ENCODE measurements at places on chromosomes 13 and 19. TPM values are rescaled to one million over a fixed set of nuclear protein-coding genes. Genes with fewer than 3 reads are reported as not detected.

GRCh38 chr19:58034477-58034793 lies 610 bp downstream of the ZSCAN1 start:
- peak overlapping the region; percentile 64 for H3K4me3 ChIP-seq
- no peak overlapping the region for H3K27ac ChIP-seq
- H3K27me3 ChIP-seq, result no peaks in the 10 kb centered on the region
- no peak for DNase-seq

DNA sequence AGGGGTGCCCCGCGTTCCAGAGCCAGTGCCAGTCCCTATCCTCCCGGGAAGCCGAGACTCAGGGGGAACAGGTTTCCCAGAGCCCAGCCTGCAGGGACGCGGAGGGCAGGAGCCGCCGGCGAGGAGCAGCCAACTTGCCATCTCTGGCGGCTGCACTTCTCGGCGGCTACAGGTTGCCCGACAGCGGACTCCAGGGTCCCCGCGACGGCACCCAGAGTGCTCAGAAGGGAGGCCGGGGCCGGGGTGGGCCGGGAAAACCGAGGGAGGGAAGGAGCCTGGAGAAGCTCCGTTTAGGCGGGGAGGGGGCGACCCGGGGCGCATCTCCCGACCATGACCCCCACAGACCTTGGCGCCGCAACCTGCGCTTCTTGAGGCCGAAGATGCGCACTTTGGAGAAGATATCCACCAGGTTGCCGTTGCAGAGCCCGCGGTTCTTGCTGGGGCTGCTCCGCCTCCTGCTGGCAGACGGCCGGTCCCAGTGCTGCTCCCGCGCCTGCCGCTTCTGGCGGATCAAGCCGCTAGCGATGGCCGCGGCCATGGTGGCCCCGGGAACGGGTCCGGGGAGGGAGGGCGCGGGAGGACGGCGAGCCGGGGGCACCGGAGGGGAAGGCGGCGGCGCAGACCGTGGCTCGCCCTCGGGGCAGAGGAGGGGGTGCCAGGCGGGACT lies 463.8 kb downstream of the ITGBL1 start:
- peak; percentile 40 for DNase-seq
- H3K4me3 ChIP-seq, result peak overlapping the region; percentile 42
- H3K27ac ChIP-seq, result no peak overlapping the region
- peaks cover 58% of the 10 kb centered on the region for H3K27me3 ChIP-seq
- H3K4me1 ChIP-seq, result peaks cover 5% of the 10 kb centered on the region

DNA sequence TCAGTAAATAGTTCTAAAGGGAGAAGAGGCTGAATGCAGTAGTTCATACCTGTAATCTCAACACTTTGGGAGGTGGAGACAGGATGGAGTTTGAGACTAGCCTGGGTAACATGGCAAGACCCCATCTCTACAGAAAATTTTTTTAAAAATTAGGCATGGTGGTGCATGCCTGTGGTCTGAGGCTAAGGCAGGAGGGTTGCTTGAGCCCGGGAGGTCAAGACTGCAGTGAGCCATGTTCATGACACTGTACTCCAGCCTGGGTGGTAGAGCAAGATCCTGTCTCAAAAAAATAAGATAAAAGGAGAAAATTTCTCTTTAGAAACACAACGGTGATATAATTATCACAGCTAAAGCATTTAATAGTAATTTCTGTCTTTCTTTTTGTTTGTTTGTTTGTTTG lies 57.1 kb downstream of the SIPA1L3 start:
- H3K27me3 ChIP-seq, result no peaks in the 10 kb centered on the region
- no peak for DNase-seq
- no peak overlapping the region for H3K27ac ChIP-seq
- H3K4me1 ChIP-seq, result peaks cover 6% of the 10 kb centered on the region
- H3K36me3 ChIP-seq, result no peaks in the 10 kb centered on the region
- H3K4me3 ChIP-seq, result no peak overlapping the region

DNA sequence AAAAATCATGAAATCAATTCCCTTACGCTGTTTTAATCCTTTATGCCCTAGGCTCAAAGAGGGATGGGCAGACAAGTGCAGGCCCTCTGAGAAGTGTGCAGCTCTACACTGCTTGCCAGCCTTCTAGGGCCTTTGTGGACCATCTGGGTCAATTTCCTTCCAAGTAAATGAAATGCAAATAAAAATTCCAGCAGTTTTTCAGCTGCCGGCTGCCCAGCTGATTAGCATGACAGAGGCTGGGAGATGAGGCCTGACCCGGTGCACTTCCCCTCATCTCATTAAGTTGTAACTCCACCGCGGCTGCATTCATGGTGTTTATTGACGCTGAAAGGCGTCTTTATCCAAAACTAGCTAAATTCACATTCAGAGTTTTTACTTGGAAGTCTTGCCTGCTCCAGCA lies 47.5 kb upstream of the GSX1 start:
- H3K4me1 ChIP-seq, result no peaks in the 10 kb centered on the region
- H3K4me3 ChIP-seq, result no peak overlapping the region
- no peak for DNase-seq
- H3K27me3 ChIP-seq, result peaks cover 9% of the 10 kb centered on the region

- H3K27ac ChIP-seq, result no peak overlapping the region
- no peaks in the 10 kb centered on the region for H3K4me1 ChIP-seq
- H3K27me3 ChIP-seq, result no peaks in the 10 kb centered on the region
- H3K4me3 ChIP-seq, result no peak overlapping the region
- no peak for DNase-seq
These were observed 44.9 kb downstream of the RYR1 start for GRCh38 chr19:38478273-38478971.

The ABHD13 gene
- total RNA-seq, result 3.7 TPM

The DLL3 gene
- total RNA-seq, result not detected

GRCh38 chr13:101453784-101454201 lies 1.3 kb downstream of the ITGBL1 start:
- peak overlapping the region; percentile 45 for H3K4me3 ChIP-seq
- no peak for DNase-seq
- no peaks in the 10 kb centered on the region for H3K27me3 ChIP-seq
- peaks cover 3% of the 10 kb centered on the region for H3K4me1 ChIP-seq

The ACER1 gene
- total RNA-seq, result not detected

DNA sequence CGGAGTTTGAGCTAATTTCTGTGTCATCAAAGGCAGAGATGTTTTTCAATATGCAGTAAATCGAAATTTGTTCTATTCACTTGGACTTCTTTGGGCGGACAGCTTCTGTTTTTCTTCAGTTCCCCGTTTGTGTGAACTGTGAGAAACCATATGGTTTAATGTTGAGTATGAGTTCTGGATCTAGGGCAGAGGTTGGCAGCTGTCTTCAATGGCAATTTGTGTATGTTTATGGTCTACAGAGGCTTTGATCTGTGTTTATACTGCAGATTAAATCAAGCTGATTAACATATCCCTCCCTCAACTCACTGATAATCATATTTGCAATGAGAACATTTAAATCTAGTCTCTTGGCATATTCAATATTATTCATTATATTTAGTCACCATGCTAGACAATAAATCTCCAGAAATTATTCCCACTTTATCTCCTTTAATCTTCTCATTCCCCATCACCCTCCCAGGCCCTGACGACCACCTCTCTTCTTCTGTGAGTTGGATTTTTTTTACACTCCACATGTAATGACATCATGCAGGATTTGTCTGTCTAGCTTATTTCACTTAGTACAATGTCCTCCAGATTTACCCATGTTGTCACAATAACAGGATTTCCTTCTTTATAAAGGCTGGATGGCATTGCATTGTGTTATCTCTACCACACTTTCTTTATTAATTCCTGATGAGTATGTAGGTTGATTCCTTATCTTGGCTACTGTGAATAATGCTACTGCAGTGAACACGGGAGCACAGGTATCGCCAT lies 9.0 kb downstream of the ZNF331 start:
- peaks cover 28% of the 10 kb centered on the region for H3K36me3 ChIP-seq
- peaks cover 10% of the 10 kb centered on the region for H3K4me1 ChIP-seq
- no peaks in the 10 kb centered on the region for H3K27me3 ChIP-seq
- no peak overlapping the region for H3K4me3 ChIP-seq
- no peak overlapping the region for H3K27ac ChIP-seq

GRCh38 chr19:543910-544608 lies at the start of gene GZMM:
Gene GZMM (plus strand): TSS chr19:544053. CDS start chr19:544072, 19 bp downstream.
- peaks cover 4% of the 10 kb centered on the region for H3K4me1 ChIP-seq
- no peak for DNase-seq
- H3K27ac ChIP-seq, result no peak within 1 kb of the TSS
- no peak within 1 kb of the TSS for H3K4me3 ChIP-seq

DNA sequence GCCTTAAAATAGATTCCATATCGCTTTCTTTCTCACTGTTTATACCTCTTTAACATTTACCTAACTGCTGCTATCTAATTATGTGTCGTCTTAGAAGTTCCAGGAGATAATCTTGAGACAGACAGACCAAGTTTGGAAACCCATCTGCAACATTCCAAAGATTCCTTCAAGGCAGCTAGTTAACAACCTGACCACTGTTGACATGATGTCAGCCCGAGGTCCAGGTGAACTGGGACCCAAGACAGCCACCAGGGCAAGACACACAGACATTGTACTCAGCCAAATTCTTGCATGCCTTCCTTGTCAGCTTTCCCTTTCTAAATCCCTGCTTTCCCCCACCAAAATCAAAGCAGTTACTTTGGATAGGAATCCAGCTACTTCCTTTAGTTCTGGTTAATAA lies 1476.5 kb upstream of the PRR20A start:
- no peaks in the 10 kb centered on the region for H3K4me1 ChIP-seq
- no peak for DNase-seq
- H3K27ac ChIP-seq, result no peak overlapping the region

DNA sequence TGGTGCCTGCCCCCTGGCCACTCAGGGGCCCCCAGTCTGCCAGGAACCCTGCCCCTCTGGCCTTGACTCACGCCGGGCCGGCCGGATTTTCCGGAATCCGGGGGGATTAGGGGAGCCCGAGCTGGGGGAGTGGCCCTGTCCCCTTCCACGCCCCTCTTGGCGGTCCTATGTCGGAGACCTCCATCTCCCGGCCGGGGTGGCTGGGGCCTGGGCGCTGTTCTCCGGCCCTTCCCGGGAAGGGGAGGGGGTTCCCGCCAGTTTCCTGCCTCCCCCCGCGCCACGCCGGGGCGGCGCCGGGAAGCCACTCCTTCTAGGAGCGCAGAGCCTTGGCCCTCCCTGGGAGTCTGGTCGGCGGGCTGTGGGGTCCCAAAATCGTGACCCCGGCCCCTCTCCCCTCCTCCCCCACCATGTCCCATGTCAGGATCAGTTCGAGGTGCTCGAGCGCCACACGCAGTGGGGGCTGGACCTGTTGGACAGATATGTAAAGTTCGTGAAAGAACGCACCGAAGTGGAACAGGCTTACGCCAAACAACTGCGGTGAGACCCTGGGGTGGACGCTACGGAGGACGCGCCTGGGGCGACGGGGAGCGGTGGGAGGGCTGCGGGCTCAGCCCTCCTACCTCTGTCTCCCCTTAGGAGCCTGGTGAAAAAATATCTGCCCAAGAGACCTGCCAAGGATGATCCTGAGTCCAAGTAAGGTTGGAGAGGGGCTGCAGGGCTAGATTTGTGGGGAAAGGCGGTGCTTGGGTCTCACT lies 1.3 kb downstream of the TRIP10 start:
- peaks cover 63% of the 10 kb centered on the region for H3K4me1 ChIP-seq
- no peaks in the 10 kb centered on the region for H3K27me3 ChIP-seq
- DNase-seq, result peak; percentile 78
- peaks cover 41% of the 10 kb centered on the region for H3K36me3 ChIP-seq
- H3K27ac ChIP-seq, result peak overlapping the region; percentile 97

DNA sequence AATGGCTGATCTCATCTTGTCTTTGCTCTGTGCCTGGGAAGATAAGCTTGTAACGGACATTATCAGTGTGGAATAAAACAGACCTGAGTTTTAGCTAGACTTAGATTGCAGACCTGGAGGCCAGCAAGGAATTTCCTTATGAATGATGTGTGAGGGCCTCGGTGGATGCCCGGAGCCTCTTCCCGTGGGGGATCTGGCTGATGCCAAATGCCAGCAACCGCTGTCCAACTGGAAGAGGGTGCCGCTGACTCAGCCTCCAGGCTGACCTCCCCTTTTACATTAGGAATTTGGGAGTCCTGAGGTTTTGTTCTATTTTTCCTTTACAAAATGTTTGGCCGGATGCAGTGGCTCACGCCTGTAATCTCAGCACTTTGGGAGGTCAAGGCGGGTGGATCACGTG lies 19.6 kb upstream of the LILRA2 start:
- DNase-seq, result no peak
- no peak overlapping the region for H3K4me3 ChIP-seq
- peaks cover 9% of the 10 kb centered on the region for H3K4me1 ChIP-seq
- no peak overlapping the region for H3K27ac ChIP-seq
- H3K27me3 ChIP-seq, result peaks cover 44% of the 10 kb centered on the region

- H3K36me3 ChIP-seq, result peaks cover 93% of the 10 kb centered on the region
- DNase-seq, result no peak
- peaks cover 80% of the 10 kb centered on the region for H3K4me1 ChIP-seq
- no peaks in the 10 kb centered on the region for H3K27me3 ChIP-seq
These were observed 9.9 kb downstream of the FBXL3 start for GRCh38 chr13:77016888-77017623.

GRCh38 chr19:30563691-30564090 lies 191.5 kb downstream of the ZNF536 start:
- no peak for DNase-seq
- no peak overlapping the region for H3K27ac ChIP-seq
- no peaks in the 10 kb centered on the region for H3K27me3 ChIP-seq
- H3K4me3 ChIP-seq, result no peak overlapping the region
- no peaks in the 10 kb centered on the region for H3K4me1 ChIP-seq

The RXFP2 gene
- total RNA-seq, result not detected

GRCh38 chr13:94389604-94390351 lies 89.7 kb downstream of the DCT start:
- no peaks in the 10 kb centered on the region for H3K36me3 ChIP-seq
- H3K27ac ChIP-seq, result no peak overlapping the region
- no peak overlapping the region for H3K4me3 ChIP-seq
- H3K4me1 ChIP-seq, result no peaks in the 10 kb centered on the region
- DNase-seq, result no peak

The CLDN10 gene
- not detected for total RNA-seq

GRCh38 chr13:36251526-36251925 lies 37.2 kb upstream of the SOHLH2 start:
- H3K36me3 ChIP-seq, result no peaks in the 10 kb centered on the region
- no peak overlapping the region for H3K4me3 ChIP-seq
- H3K27me3 ChIP-seq, result peaks cover 5% of the 10 kb centered on the region
- H3K4me1 ChIP-seq, result no peaks in the 10 kb centered on the region
- no peak overlapping the region for H3K27ac ChIP-seq
- DNase-seq, result no peak

- peak overlapping the region; percentile 74 for H3K27ac ChIP-seq
- H3K36me3 ChIP-seq, result no peaks in the 10 kb centered on the region
- H3K4me3 ChIP-seq, result no peak overlapping the region
These were observed 6.3 kb downstream of the KCTD12 start for GRCh38 chr13:76879883-76880270.

The PCDH20 gene
- total RNA-seq, result 27.6 TPM

DNA sequence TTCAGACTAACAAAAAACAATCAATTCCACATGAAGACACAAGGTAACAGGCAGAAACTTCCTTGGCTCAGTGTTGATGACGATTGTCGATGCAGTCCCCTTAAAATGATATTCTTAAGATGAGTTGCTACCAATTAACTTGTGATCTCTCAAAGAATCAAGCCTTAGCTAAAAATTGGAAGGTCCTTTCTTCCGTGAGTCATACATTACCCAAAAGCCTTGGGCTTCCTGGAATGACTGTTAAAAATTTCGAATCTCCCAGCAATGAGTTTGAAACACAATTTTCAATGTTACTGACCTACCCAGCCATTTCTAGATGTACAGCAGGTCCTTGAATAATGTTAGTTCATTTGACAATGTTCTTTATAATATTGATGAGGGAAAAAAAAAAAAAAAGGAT lies 28.0 kb upstream of the RB1 start:
- H3K4me3 ChIP-seq, result no peak overlapping the region
- H3K27ac ChIP-seq, result no peak overlapping the region
- no peak for DNase-seq
